ENCODE measurements at places on chromosomes 4 and X.

DNA sequence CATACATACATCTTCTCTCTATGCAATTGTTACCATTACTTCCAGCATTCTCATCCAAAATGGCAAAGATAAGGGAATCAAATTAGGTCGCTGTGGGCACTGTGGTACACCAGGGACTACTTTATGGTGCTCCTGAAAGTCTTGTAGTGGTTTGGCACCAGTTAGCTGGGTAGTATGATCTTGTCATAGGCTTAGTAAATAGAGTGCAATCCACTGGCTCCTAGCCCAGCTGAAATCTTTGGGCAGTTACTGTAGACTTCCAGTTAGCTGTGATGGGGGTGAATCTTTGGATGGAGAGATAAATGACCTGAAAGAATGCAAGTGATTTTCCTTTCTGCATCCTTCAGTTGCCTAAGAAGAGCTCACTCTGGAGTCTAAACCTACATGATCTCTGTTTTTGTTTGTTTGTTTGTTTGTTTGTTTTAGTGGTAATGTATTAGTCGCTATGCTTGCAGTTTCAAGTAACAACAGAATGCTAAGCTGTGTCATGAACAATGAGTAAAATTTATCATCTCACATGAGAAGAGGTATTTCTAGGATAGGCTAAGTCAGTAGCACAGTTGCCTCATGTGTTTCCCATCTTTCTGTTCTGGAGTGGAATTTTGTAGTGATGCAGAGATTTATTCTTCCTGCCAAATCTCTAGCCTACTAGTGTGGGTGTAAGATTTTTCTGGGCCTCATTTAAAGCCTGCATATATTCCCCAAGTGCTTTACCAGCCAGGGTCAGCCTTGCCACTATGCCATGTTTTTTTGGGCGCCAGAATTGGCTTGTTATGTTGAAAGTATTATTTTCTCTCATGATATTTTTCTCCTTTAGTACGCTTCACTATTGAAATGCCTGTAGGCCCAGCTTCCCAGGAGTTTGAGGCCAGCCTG, 24.2 kb downstream of the HERC3 start:
- no peak for DNase-seq

- no peak for DNase-seq
Observed at GRCh38 chrX:119325456-119325855, 73.7 kb upstream of the SLC25A43 start.

DNA sequence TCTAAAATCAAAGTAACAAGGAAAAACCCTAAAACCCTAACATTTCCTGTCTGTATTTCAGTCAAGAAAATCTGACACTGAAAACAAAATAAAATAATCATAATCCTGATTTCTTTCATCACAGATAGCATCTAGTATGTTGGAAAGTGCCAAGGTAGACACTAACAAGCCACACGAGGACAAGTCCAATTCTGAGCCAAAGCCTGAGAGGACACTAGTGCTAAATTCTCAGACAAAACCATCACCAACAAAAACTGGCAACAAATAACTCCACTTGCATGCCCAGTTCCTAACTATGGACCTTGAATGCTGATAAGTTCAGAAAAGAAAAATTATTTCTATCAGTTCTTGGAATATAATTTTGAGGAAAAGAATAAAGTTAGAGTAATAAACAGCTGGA, 113.7 kb downstream of the MANBA start:
- no peak for DNase-seq

DNA sequence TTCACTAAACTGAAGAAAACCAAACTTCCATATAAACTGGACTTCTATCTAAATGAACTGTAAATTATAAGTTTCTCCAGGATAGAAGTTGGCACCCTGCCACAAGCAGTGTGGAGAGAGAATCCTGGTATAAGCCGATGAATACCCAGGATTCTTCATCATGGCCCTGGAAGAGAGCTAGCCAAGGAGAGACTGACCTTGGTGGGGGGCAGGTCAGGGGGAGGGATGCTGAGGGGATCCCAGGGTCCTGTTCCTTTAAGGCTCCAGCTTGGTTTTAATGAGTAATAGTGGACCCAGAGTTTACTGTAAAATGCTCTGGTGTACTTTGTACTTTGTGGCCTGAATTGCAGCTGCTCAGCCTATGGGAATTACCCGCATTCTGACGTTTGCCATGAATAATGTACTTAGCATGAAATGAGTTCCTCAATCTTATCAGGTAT, 16.9 kb downstream of the RASSF6 start:
- DNase-seq = no peak

- no peak for DNase-seq
Observed at GRCh38 chr4:74291471-74291870, 16.8 kb upstream of the EPGN start.

Measured in renal pelvis (tissue), 12 donors.